ENCODE measurements at places on chromosomes 4 and X.

GRCh38 chr4:182694551-182694950 lies 222.6 kb downstream of the DCTD start:
- no peak for DNase-seq

DNA sequence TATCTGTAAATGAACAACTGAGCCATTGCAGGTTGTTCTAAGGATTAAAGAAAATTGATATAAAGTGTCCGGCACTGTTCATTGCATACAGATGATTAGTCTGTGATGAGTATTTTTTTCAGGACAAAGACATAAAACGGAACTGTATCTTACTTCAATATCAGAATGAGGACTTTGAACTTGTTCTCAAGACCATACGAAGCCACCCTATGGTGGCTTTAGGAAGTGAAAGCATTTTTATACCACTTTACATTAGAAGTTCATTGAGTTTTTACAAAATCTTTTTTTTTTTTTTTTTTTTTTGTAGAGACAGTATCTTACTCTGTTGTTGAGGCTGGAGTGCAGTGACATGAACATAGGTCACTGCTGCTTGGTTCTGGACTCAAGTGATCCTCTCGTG lies 45.2 kb upstream of the TRIM2 start:
- no peak for DNase-seq

- DNase-seq = no peak
These were observed 48.0 kb upstream of the HDAC8 start for GRCh38 chrX:72620550-72621145.

DNA sequence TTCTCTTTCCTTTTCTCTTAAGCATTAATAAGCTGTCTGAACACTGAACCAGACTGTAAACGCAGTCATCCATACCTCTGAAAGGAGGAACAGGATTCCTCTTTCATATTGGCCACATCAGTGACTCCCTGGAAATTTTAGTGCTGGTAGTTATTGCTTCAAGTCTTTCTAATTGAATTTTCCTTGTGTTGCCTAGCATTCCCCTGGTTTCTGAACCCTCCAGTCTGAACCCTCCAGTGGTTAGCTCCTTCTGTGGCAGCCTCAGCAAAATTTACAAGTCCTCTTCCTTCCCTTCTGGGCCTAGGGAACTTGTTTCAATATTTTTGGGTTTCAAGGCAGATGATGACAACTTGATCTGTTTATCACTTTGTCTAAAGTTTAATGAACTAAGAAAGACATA lies 7.9 kb downstream of the SPARCL1 start:
- DNase-seq = no peak

GRCh38 chr4:40378619-40379018 lies 43.5 kb downstream of the CHRNA9 start:
- no peak for DNase-seq

DNA sequence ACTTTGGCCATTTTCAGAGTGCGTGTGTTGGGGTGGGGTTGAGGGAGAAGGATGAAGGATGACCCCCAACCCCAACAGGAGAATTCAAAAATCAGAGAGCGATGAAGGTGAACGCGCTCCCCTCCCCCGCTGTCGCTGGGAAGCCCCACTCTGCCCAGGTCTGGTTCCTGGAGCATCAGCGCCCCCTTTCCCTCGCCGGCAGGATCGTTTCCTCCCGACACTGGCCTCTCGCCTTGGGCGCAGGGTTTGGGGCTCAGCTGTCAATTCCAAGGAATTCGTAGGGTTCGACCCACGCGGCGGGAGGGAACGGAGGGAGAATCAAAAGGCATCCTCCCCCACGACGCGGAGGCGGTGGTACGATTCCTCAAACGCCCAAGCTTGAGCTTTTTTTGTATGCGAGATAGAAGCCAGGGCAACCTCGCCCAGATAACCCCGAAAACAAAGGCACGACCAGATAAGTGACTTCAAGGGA lies 1.0 kb upstream of the PDGFRA start:
- peak; percentile 69 for DNase-seq

DNA sequence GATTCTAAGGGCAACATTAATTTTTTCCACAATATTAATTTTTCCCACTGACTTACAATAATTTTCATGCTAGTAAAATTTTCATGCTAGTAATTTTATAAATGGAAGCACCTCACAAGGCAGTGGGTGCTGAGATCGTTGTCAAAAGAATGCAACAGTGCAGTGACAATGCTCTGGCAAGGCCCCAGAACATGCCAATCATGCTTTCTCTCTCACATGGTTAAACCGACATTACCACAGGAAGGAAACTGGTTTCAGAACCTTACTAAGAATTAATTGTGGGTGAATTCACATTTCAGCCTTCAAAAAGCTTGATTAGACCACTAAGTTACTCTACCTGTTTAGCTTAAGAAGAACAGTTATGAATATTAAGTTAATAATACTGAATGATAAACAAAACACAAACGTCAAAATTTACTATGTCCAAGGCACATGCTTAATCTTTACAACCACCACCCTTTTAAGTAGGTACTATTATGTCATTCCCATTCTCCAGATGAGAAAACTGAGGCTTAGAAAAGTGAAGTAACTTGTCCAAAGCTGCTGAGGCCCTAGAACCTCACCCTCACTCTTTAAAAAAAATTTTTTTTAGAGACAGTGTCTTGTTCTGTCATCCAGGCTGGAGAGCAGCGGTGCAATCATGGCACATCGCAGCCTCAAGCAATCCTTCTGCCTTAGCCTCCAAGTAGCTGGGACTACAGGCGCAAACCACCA lies 10.0 kb upstream of the OPHN1 start:
- DNase-seq = no peak

GRCh38 chr4:94714365-94715160 lies 43.2 kb upstream of the BMPR1B start:
- DNase-seq = no peak

GRCh38 chr4:22524895-22525294 lies 9.0 kb upstream of the ADGRA3 start:
- no peak for DNase-seq

DNA sequence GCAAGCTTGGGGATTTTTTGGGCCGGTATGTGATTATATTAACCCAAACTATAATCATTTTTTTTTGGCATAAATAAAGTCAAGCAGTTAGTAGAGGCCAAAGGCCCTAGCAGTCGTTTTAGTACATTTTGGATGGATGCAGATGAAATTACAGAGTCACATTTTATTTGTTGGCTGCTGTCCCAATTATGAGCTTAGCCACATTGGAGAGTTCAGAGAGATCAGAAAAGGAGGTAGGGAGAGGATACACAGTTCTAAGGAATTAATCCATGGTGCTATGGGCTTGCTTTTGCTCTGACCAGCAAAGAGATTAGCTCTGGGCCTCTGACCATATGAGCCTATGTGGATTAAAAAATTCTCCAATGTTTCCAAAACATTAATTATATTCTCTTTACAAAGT lies 395.1 kb downstream of the RAPGEF2 start:
- no peak for DNase-seq

DNA sequence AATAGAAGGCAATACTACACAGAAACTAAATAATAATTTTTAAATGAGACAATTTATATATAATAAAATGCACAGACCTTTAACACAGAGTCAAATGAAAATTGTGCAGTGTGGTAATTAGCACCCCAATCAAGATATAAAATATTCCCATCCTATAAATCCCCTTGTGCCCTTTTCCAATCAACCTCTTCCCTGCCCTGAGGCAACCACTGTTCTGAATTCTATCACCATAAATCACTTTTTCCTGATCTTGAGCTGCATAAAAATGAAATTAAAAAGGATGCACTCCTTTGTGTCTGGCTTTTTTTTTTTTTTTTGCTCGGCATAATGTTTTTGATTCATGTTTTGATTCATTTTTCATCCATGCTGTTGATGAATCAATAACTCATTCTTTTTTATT lies 107.0 kb downstream of the ATP8A1 start:
- DNase-seq = no peak

GRCh38 chr4:153402366-153402765 lies 57.9 kb downstream of the MND1 start:
- DNase-seq = no peak

DNA sequence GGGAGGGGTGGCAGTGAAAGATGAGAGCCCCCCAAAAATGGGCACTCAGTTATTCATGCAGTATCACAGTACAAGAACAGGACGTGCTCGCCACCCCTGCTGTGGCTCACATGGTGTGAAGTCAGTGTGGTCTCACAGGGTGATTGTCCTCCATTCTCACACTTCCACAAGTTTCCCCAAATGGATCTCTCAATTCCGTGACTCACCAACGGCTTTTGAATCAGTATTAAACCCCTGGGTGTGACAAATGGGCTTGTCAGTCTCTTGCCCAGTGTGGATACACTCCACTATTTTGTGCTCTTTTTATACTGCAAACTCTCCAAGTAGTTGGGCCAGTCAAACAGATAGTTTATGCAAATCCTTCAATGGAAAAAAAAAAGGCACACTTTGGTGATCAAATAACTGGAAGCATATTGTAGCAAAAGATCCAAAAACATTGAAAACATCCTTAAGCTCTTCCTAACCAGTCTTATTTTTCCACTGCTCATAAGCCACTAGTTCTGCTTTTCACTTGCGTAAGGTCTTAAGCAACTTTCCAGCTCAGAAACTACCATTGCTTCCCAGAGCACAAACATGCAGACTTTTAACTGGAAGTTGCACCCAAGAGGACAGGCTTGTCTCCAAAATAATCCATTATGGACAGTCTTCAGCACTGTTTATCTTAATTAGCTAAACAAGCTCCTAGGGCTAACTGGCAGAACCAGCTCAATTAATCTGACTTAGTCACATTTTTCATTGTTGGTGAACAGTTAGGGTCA lies 365.7 kb downstream of the PPP3CA start:
- no peak for DNase-seq

Data from substantia nigra (tissue), 51 donors.